ENCODE measurements at places on chromosomes 1 and 21.

- DNase-seq: no peak
Observed at GRCh38 chr1:182235604-182235951, 156.0 kb downstream of the GLUL start.

DNA sequence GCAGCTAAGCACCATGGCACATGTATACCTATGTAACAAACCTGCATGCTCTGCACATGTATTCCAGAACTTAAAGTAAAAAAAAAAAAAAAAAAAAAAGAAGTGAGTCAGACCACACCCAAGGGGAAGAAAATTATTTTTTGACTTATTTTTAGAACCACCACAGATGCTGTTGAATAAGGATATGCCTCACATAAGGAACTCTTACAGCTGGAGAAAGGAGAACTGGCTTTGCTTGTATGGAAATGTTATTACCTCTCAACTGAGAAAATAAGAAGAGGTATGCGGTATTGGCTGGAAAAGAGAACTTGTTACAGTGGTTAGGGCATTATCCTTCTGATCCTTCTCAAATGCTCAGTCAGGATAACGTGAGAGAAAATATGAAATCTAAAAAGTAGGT lies 27.5 kb upstream of the FCER1A start:
- DNase-seq: no peak

- no peak for DNase-seq
Observed at GRCh38 chr1:29487291-29487690, 251.0 kb downstream of the PTPRU start.

DNA sequence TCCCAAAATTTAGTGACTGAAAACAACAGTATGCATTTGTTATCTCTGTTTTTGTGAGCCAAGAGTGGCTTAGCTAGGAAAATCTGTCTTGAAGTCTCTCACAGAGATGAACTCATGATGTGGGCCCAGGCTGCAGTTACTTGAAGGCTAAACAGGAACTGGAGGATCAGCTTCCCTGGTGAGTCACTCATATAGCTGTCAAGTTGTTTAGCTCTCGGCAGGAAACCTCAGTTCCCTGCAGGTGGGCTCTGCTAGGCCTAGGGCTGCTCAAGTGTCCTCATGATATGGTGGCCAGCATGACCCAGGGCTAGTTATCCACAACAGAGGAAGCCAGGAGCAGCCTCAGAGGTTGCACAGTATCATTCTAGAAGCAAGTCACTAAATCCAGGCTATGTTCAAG lies 30.2 kb upstream of the DDX59 start:
- no peak for DNase-seq

DNA sequence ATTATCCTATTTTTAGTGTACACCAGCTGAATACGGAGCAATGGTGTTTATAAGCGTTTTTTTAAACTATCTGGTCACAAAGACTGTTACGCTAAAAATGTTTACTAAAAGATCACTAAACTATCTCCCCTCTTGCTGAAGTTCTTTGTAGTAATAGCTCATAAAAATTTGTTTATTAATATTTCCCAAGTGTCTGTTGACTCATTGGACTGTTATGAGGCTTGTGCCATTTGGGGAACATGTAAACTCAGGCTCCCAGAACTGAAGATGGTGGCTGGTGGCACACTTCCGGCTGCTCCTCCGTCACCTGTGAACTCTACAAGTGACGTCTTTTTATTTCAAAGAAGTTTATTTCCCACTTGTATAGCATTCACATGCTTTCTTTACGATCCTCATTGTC lies 46.3 kb downstream of the AIDA start:
- DNase-seq: no peak

- no peak for DNase-seq
Observed at GRCh38 chr1:12798911-12799310, 7.7 kb downstream of the PRAMEF1 start.

DNA sequence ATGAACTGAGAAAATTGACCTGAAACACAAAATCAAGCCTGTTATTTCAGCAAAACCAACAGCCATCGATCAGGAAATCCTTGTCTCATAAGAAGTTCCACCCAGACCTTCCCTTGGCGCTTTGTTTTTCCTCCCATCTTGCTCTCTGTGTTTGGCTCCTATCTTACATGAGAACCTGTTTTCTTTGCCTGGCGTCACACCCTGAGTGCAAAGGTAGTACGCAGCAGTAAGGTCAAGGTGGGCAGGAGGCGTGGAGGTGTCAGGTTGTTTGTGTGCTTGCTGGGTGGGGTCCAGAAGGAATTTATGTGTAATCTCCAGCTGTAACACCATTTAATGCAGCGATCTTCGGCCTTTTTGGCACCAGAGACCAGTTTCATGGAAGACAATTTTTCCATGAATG lies 50.5 kb downstream of the C1orf21 start:
- no peak for DNase-seq

- DNase-seq: no peak
Observed at GRCh38 chr1:30138891-30139290, 584.5 kb downstream of the MATN1 start.

GRCh38 chr1:21898326-21899200 lies 38.5 kb downstream of the HSPG2 start:
- DNase-seq: no peak

DNA sequence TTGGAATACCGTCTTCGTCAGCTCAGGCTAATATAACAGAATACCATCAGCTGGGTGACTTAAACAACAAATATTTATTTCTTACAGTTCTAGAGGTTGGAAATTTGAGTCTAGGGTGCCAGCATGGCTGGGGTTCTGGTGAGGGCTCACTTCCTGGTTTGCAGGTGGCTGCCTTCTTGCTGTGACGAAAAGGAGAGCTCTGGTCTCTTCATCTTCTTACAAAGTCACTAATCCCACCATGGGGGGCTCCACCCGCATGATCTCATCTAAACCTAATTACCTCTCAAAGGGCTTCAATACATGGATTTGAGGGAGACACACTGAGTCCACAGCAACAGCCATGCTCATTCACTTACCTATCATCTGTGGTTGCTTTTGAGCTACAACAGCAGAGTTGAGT lies 78.3 kb downstream of the PSMG1 start:
- DNase-seq: no peak

GRCh38 chr1:169959686-169960085 lies 66.0 kb upstream of the SCYL3 start:
- no peak for DNase-seq

GRCh38 chr1:9439074-9439761 lies 100.0 kb upstream of the SLC25A33 start:
- no peak for DNase-seq

GRCh38 chr1:13597166-13597565 lies 13.5 kb downstream of the PDPN start:
- DNase-seq: no peak

GRCh38 chr1:56423716-56424115 lies 155.6 kb downstream of the PLPP3 start:
- DNase-seq: no peak

DNA sequence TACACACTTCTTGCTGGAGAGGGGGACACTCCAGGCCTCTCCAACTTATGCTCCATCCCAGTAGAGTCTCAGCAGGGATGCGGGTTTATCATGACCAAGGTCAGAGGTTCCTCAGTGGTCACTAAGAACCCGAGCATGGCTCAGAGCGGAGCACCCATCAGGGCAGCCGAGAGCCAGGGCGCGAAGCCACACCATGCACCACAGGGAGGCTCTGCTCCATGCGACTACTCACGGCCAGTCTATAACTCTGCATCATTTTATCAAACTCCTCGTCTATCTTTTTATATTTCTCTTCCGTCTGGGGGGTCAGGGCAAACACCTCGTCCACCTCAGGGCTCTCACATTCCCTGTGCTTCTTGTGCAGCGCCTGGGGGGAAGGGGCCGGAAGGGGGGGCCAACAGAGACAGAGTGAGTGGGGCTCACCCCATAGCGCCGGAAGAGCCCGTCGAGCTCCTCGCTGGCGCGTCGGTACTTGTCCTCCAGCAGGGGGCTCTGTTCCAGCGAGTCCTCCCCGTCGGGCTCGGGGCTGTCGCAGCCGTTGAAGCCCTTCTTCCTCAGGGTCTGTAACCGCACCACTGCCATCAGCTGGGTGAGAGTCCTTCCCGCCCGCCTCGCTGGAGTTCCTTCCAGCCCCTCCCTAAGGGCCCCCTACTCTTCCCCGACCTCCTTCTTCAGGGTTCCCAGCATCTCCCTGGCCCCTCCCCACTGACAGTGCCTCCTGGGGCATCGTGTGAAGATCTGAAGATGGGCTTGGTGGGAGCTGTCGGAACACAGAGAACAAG lies 20.0 kb downstream of the MEF2D start:
- peak; percentile 77 for DNase-seq

DNA sequence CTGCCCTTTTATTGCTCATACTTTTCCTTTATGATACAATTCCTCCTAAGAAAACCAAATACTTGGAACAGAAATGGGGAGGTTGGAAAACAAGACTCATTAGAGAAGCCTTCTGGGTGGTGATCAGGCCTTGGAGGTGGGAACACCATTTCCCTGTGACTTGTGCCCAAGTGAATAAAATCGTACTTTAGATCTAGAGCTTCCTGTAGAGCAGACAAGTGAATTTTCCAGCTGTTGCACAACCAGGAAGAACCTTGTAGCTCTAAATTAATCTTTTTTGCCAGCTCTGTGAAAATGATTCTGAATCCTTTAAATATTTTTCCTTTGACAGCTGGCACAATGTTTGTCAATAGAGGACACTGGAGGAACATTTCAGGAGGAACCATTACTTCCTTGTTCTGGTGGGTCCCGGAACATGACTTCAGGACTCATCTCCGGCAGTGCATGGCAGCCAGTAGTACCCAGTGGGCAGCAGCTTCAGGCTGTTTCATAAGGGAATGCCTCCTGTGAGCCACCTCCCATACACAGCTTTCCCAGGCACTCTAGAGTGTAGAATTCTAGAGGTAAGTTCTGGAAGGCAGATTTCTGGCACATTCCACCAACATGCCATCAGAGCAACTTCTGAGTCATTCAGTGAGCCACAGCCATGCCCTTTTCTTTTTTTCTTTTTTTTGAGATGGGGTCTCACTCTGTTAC lies 5.5 kb upstream of the SNAPIN start:
- DNase-seq: no peak

- DNase-seq: no peak
Observed at GRCh38 chr1:93960641-93961147, 51.5 kb upstream of the GCLM start.

GRCh38 chr1:160460214-160460642 lies 59.9 kb downstream of the VANGL2 start:
- DNase-seq: no peak

DNA sequence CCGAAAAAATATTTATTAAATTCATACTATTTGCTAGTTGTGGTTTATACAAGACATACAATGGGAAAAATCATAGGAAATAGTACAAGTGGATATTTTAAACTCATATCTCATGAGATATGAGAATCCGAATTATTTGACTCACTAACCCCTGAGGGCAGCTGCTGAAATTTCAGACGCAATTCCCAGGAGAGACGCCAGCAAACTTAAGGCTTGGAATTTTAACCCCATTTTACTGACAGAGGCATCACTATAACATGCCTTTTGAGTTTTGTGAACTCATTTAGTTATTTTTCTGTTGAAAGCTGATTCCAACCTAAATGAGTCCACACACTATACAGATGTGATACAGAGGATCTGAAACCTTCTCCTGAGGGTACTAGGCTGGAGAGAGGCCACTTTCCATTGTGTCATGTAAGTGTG lies 5.9 kb upstream of the MROH9 start:
- DNase-seq: no peak

GRCh38 chr1:203680765-203681164 lies 54.1 kb downstream of the ATP2B4 start:
- DNase-seq: no peak

DNA sequence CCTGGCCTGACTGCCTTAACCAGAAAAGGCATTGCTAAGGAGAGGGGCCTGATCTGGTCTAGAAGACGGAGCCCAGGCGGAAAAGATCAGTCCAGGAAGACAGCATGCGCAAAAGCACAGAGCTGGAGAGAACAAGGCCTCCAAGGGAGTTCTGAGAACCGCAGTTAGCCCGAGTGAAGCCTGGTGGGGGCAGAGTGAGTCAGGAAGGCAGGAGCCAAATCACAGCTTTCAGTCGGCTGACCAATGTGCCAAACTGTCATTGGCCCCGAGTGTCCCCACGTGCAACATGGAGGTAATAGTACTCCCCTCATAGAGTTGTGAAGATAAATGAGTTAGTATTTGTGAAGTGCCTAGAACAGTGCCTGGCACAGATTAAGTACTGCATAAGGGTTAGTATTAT lies 1.2 kb upstream of the TSPAN2 start:
- DNase-seq: no peak

- DNase-seq: no peak
Observed at GRCh38 chr1:7555391-7556185, 215.5 kb upstream of the VAMP3 start.

DNA sequence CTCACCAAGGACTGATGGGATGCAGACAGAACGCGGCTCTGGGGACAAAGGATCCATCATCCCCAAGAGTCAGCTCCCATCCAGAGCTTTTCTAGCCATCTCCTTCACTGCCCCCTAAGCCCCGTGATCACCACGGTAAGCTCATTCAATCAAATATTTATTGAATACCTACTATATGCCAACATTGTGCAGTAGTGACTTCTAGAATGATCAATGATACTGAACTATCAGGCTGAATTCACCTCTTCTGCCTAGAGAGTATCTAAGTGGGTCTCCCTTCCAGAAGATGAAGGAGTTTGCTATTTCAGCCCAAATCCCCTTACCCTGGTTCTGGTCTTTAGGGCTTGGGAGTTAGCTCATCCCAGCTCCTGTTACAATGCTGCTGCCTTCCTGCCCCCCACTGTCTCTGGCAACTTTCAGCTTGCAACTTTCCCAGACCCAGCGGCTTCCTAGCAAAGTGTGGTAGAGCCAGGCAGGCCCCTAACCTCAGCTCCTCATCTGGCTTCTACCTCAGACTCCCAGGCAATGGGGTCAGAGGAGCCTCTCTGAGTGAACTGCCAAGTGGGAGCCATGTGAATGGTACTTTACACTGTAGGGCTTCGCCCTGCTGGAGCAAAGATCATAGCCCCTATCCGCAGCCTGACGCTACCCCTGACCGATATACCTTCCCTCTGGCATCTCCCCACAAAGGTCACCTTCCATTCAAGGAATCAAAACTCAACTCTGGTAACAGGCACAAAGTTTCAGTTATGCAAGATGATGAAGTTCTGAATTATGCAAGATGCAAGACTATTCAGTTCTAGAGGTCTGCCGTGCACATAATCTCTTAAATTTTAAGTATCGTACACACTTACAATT lies 20.9 kb downstream of the TMEM53 start:
- DNase-seq: no peak

DNA sequence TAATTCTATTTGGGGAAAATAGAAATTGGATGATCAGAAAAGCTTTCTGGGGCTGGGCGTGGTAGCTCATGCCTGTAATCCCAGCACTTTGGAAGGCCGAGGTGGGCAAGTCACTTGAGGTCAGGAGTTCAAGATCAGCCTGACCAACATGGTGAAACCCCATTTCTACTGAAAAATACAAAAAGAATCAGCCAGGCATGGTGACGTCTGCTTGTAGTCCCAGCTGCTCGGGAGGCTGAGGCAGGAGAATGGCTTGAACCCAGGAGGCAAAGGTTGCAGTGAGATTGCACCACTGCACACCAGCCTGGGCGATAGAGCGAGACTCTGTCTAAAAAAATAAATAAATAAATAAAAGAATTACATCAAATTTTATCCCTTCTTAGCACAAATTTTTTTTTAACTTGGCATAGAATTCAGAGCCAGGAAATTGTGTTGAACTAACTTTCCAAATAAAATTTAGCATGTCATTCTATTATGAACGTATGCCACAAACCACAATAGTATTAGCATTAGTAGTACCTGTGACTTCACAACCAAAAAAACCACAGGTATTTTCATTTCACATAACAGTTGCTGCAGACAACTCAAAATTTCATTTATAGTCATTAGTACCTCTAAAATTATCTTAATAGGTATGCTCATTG lies 4.5 kb upstream of the ANKRD13C start:
- no peak for DNase-seq

Data from activated CD4-positive, alpha-beta T cell treated with anti-CD3 and anti-CD28 coated beads, Interleukin-2, amount 50 U/mL, for 1 hour (primary cell).